Stimulated activated CD4-positive, alpha-beta T cell treated with anti-CD3 and anti-CD28 coated beads, Interleukin-2, amount 100 ng/mL, for 24 hours (primary cell): ENCODE measurements at places on chromosomes 3 and 15.

- no peak for DNase-seq
Observed at GRCh38 chr15:66070220-66070934, 183.2 kb downstream of the MEGF11 start.

GRCh38 chr3:121976727-121977126 lies 45.3 kb downstream of the ILDR1 start:
- no peak for DNase-seq

- DNase-seq, result peak; percentile 60
Observed at GRCh38 chr3:31981206-31982181, at the start of the genes OSBPL10 and ZNF860. TSS of gene OSBPL10 (minus strand) at chr3:31981262. CDS start at chr3:31981179, 83 bp downstream. TSS of gene ZNF860 (plus strand) at chr3:31981750. CDS start at chr3:31989080, 7,330 bp downstream.

DNA sequence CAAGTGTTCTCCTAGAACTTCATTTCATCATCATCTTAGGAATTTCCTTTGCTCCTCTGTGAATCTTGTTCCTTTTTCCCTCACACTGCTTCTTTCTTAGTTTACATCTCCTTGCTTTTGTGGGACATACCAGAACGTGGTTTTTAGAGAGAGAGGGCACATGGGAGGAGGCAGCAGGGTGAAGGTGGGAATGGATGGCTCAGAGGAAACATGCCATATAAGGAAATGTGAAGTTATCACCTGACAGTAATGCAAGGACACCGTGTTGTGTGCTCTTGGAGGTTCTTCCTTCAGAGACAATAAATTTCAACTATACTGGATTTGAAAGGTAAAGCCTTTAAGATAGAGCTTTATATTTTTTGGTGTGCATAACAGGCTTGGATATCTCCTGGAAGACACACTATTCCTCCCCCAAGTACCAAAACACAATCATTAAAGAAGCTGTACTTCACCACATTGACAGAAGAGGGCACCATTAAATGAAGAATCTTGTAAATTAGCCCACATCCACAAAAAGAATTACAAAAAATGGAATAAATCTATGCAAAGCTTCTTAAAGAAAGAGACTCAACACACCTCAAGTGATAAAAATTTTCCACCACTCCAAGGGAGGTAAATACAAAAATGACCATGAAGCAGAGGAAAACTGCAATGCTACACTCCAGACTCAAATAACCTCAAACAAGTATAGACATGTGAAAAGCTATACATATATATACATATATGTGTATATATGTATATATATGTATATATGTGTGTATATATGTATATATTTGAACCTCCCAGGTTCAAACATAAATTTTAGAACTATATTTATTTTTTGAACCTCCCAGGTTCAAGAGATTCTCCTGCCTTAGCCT lies 26.1 kb downstream of the RPL39L start:
- no peak for DNase-seq

DNA sequence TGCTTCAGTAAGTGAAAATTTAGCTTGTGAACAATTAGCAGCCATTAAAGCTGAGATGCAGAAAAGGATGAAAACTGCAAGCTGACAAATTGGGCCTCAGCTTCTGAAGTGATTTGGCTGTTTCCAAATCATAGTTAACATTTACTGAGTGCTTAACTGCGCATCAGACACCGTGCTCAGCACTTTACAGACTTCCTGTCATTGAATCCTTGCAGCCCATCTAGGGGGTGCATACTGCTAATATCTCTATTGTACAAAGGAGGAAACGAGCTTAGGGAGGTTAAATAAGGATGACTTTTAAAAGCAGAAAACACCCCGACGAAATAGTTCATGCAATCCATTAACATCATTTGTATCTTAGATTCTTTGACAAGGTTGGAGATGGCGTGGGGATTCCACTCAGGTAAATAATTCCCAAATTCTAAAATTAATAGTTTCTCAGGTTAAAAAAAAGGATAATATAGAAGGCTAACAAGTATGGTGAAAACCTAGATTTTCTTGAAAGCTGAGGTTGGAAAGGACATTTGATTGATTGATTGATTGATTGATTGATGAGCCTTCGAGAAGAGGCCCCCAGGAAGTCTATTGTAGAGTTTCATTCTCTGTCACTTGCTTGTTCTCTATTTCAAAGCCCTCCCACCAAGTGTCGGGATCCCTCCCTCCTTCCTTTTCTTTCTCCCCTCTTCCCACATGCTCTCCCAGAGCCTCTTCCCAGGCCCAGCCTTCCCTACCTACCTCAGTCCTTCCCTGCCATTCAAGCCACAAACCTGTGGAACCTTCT lies 23.5 kb upstream of the EPHB3 start:
- no peak for DNase-seq

DNA sequence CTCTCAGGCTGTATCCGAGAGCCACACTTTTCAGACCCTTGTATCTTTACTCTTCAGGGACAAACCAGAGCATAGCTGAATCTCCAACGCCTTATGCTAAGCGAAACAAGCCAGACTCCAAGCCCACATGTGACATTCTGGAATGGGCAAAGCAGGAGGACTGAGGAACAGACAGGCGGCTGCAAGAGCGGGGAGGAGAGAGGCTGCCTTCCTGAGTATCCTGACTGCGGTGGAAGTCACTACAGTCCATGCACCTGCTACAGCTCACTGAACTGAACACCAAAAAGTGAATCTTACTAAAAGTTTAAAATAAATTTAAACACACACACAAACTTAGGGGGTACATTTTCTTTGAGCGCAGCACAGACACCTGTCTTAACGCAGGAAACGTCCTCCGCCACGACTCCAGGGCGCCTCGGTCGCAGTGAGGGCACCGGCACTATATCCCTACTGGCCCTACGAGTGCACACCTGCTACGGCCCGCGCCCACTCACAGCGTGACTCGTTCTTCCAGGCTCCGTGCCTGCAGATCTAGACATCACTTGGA lies 1.4 kb downstream of the CYFIP1 start:
- no peak for DNase-seq

DNA sequence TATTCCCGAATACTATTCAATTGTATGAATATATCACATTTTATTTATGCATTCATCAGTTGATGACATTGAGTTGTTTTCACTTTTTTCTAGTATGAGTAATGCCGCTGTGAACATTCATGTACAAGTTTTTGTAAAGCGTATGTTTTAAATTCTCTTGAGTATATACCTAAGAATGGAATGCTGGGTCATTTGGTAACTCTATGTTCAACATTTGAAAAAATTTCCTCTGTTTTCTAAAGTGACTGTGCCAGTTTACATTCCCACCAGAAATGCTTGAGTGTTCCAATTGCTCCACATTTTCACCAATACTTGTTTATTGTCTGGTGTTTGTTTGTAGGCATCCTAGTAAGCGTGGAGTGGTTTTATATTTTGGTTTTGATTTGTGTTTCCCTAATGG lies 144.5 kb downstream of the EPHA6 start:
- DNase-seq, result no peak

GRCh38 chr15:47857776-47858167 lies 140.5 kb downstream of the SEMA6D start:
- DNase-seq, result no peak

DNA sequence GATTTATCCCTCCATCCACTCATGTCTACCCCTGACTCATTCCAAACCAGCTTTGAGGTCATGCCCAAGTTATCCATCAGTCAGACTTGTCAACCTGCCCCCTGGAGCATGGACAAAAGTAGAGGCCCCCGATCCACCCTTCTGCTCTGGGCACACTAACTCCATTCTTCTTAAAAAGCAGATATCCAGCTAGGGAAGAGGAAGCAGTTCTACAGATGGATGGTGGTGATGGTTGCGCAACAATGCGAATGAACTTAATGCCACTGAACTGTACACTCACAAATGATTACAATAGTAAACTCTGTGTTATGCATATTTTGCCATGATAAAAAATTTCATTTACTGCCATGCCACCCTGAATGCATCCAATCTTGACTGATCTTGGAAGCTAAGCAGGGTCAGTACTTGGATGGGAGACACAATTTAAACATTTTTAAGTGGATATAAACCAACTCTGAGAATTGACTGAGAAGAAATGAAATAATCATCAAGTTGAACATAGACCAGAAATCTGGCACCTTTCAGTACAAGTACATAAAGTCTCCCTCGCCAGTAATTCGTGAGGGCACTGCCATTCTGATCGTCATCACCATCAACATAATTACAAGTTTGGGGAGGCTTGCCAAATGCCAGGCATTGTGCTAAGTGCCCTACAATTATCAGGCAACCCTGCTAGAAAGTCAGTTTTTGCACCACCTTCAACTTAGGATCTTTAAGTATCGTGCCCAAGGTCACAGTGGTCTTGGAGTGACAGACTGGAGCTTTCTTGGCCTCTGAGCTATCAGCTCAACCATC lies 124.8 kb downstream of the ATP10A start:
- DNase-seq, result no peak

DNA sequence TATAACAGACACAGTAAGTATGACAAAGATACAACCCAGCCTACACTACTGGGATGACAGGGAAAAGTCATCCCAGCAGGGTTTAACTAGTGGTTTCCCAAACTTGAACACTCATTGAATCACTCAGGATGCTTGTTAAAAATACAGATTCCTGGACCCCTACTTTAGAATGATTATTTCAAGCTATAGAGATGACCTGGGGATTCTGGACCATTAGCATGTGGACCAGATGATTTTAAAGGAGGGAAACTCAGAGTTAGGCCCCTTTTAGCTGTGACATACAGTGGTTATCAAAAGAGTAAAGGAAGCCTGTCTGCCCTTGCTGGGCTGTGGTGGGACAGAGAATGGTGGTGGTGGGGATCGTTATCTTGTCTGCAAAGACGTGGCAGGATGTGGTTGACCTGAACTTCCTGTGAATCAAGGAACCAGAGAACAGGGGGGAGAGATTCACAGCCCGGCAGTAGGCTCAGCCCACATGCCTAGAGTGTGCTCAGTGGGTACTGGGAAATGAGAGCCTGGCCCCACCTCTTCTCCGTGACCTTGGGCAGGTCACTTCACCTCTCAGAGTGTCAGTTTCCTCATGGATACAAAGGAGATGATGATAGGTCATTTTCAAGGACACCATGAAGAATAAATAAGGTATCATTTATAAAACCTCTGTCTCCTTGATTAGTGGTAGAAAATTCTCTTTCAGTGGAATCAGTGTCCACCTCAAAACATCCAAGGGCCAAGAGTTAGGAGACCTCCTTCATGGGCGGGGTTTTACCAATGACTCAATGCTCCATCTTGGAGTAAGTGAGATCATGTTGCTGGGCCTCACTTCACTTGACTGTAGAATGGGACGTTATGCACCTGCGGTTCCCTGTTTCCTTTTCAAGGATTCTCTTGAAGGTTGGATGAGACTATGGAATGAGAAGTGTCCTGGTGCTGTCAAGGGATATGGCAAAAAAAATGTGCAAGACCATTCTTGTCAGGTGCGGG lies 306.5 kb downstream of the RPLP1 start:
- peak; percentile 80 for DNase-seq

DNA sequence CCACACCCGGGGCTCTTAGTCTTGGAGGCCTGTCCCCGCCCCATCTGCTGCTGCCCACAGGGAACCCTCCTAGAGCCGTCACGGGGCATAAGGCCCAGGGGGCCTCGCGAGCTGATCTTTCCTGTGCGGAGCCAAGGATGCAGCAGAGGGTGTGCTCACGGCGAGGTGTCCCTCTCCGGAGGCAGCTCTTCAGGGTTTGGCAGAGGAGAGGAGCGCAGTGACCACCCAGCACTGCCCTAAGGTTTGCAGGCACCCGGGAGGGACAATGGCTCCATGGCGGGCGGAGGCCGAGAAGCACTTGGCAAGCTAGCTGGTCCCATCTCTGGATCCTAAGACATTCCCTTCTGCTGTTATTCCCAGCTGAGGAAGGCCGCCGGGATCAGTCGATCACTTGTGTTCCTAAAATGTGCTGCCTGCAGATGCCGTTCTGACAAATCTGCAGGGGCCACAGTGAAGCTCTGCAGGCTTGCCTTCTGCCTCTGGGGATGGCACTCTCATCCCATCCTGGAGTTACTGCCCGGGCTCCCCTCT lies 47.4 kb upstream of the PCSK6 start:
- DNase-seq, result no peak

DNA sequence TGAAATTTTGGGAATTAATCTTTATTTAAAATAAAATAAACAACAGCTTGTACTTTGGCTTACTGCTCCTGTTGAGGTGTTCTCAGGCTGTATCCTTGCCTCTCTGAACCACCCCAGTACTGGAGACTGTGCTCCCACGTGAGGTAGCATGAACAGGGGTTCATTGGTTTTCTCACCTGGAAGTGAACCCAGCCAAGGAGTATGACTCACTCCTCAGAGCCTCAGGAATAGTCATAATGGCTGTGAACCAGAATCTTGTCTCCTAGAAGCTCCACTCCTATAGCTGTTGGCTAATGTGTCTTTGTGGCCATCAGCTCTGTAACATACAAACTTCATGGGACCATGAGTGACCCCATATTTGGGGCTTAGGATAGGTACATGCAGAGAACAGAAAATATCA lies 122.5 kb upstream of the ST8SIA2 start:
- DNase-seq, result no peak

GRCh38 chr15:67125589-67126502 lies 60.4 kb downstream of the SMAD3 start:
- DNase-seq, result no peak

DNA sequence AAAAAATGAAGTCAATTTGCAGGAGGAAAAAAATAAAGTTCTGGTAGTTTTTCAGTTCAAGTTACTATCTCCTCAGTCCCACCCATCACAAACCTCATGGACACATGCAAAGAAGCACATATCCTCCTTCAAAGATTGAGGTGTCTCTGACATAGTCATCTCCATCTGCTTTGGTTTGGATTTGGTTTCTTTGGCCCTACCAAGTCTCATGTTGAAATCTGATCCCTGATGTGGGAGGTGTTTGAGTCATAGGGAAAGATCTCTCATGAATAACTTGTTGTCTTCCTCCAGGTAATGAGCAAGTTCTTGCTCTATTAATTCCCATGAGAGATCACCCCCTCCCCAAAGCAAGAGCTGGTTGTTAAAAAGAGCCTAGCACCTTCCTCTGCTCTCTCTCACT lies 446.8 kb downstream of the IGSF11 start:
- DNase-seq, result no peak

DNA sequence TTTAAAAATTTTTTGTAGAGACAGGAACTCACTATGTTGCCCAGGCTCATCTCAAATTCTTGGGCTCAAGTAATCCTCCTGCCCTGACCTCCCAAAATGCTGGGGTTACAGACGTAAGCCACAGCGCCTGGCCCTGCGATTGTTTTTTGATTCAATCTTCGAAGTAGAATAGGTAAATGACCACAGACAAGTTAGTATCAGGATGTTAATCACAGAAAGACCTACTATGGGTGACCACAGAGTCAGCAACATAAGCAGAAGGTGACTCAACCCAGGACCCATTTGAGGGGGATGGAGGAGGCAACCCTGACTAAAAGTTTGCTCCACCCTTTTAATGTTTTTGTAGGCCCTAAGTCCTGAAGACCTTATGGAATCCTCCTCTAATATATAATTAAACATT lies 10.0 kb upstream of the USP3 start:
- DNase-seq, result no peak

GRCh38 chr15:29563112-29563511 lies 259.2 kb downstream of the TJP1 start:
- DNase-seq, result no peak

GRCh38 chr3:97232393-97233034 lies 418.1 kb downstream of the EPHA6 start:
- DNase-seq, result no peak

- no peak for DNase-seq
Observed at GRCh38 chr3:11565932-11566331, 77.8 kb downstream of the VGLL4 start.
